Glomerular endothelial cell (primary cell): ENCODE measurements at places on chromosomes 12 and 14. TPM values are rescaled to one million over a fixed set of nuclear protein-coding genes. Genes with fewer than 3 reads are reported as not detected.

- DNase-seq: no peak
These were observed 37.1 kb downstream of the SOCS2 start for GRCh38 chr12:93609281-93610192.

The SERPINA10 gene
- not detected in 2 replicates for total RNA-seq

The FOXN4 gene
- not detected in 2 replicates for total RNA-seq

The NYNRIN gene
- total RNA-seq: 8.5 and 19.8 TPM in 2 replicates

The FSCB gene
- not detected in 2 replicates for total RNA-seq

The CMA1 gene
- not detected in 2 replicates for total RNA-seq
